MG63 (cell line): ENCODE measurements at places on chromosomes 3 and 15. TPM values are rescaled to one million over a fixed set of nuclear protein-coding genes. Genes with fewer than 3 reads are reported as not detected.

DNA sequence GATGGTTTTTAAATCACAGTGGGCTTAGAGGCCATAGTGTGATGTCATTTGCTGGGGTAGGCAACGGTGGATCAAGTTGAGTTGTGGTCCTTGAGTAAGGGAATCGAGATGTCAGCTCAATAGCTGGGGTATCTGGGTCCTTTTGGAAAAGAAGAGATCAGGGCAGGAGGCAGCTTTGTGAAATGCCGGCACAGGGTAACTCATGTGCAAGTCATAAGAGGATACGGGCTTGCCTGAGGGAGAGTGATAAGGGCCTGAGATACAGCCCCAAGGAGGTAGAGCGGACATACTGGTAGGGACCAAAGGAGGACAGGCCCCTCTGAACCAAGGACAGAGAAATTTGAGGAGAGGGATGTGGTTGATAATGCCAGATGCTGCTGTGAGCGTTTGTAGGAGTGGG, 4.2 kb upstream of the FAM131A start:
- no peak for DNase-seq

DNA sequence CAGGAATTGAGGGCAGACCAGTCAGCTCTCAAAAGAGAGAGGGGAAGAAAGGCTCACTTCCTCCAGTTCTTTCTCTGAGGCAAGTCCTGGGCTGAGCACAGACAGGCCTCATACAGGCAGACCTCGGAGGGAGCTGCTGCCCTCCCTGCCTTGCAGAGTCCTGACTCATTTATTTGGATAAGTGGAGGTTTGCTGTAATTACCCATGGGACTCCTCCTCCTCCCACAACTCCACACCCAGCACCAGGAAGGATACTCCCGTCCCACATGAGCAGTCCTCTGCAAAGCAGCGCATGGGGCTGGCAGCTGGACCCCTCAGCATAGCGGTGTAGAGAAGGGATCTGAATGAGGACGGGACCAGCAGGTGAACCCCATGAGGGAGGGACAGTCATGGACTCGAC, 13.4 kb upstream of the SCN10A start:
- DNase-seq, result peak; percentile 64

DNA sequence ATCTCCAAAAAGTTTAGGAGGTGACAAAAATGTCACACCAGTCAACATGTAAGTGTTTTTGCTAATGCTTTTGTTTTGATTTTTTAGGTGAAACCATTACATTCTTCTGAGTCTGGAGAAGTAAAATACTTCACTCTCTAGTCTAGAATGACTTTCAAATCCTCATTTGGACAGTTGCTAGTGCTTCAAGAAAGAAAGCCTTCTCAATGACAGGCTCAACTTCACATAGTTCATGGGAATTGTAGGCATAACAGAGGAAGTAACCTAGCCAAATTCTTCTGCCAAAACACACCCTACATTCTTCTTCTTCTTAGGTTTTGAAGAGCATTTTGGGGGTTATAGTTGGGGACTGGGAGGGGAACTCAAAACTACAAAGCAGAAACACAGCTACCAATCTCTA, 29.4 kb upstream of the HEG1 start:
- DNase-seq, result no peak

DNA sequence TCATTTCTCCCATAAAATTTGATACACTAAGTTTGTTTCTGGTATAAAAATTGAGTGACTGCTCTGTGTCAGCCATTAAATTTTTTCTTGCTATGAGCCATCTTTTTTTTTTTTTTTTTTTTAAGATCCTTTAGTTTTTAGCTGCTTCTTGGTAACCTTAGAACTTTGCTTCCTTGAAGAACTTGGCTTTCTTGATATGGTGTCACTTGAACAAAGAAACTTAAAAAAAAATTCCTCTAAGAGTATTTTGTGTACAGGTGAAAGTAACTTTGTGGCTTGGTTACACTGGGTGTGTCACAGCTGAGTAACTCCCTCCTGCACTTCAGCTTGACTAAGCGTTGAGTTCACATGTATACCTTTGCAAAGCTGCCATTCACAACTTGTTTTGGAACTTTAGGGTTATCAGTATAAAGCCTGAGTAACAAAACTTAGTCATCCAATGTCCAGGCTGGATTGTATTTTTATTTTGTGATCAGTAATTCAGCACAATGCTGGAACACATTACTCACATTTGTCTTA, 6.5 kb downstream of the CHD2 start:
- DNase-seq, result peak; percentile 22

DNA sequence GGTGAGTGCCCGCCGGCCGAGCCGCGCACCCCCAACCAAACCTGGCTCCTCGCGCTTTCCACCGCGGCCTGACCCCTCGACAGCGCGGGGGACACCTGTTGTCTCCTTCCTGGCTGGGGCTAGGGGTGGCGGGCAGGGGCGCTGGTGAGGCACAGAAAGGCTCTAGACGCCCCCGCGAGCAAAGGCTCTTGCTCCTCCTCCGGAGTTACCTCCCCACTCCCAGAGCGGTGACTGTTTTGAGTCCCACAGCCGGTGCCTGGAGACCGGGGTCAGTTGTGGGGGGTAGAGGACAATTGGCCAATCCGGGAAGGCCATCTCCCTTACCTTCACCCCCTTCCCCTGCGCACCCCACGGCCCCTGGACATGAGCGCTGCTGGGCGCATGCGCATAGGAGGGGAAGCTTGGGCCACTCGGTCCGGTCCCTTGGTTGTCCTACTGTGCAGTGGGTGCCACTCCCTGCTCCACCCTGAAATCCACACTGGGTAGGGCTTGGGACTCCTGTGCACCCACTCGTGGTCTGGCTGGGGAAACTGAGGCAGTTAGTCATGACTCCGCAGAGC, 554 bp downstream of the CHST13 start:
- DNase-seq, result no peak

DNA sequence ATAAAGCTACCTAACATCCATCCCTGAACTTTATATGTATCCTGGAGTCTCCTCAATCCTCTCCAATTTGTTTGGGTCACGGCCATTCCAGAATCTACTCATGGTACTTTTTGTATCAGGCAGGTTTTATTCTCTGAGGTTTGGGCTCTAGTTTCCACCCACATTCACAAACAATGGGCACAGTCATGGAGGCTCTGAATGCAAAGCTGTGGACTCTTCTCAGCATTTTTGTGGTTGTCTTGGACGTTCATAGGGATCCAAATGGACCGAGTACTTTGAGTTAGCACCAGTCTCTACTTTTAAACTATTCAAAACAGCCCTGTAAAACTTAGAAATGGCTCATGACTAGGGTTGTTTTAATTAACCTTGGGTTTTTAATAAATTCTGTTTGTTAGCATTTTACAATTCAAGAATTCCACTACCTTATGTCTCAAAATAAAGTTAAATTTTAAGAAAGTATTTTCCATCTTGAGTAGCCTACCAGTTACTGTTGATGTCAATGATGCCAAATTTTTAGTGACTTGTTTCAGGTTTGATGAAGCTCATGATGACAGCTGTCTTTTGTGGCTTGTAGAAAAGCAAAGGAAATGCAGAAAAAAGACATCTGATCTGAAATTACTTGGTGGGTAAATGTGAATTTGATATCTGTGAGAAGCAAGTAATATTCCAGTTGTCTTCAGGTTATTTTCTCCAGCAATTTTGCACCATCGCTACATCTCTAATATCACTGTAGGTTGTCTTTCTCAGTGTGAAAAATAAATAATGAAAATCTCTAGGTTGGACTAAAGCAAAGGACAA, 275.7 kb upstream of the THBS1 start:
- DNase-seq, result no peak

- DNase-seq, result no peak
Measured at GRCh38 chr3:10669490-10670048, 146.5 kb upstream of the SLC6A11 start.

- DNase-seq, result no peak
Measured at GRCh38 chr3:36937492-36937891, 7.4 kb downstream of the TRANK1 start.

GRCh38 chr15:98202256-98202655, 241.8 kb downstream of the ARRDC4 start:
- no peak for DNase-seq

FILIP1L gene
- total RNA-seq, result 19.9 and 31.5 TPM in 2 replicates
